ENCODE measurements at places on chromosomes 3 and 15.

DNA sequence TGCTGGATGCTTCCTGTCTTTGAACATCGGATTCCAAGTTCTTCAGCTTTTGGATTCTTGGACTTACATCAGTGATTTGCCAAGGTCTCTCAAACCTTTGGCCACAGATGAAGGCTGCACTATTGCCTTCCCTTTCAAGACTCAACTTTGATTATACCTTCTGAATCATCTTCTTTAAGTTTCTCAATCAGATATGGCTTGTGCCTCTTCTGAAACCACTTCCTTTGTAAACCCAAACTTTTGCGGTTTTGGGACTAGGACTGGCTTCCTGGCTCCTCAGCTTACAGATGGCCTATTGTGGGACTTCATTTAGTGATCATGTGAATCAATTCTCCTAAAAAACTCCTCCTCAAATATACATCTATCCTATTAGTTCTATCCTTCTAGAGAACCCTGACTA, 47.1 kb upstream of the CADPS start:
- DNase-seq = no peak

GRCh38 chr3:75978686-75979085, 193.3 kb upstream of the ZNF717 start:
- no peak for DNase-seq

GRCh38 chr15:76344893-76345582, 8.5 kb downstream of the ISL2 start:
- no peak for DNase-seq

DNA sequence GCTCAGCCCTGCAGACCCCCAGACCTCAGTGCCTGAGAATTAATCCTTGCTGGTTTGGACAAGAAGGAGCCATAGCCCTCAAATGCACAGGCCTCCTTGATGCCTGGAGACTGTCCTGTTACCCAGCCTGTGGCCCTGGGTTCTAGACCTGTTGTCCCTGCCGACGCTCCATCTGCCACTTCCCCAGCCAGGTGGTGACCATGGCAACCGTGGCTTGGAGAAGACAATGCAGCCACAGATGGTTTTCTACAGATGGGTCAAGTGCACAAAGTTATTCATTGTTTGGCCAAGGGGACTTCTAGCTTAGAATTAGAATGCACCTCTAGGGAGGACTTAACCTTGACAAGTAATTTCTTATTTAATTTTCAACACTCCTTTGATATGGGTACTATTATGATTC, 297.1 kb downstream of the UACA start:
- DNase-seq = no peak

- DNase-seq = no peak
Measured at GRCh38 chr3:61454801-61455200, 106.6 kb upstream of the PTPRG start.

- DNase-seq = no peak
Measured at GRCh38 chr15:53808058-53808706, 48.7 kb upstream of the WDR72 start.

DNA sequence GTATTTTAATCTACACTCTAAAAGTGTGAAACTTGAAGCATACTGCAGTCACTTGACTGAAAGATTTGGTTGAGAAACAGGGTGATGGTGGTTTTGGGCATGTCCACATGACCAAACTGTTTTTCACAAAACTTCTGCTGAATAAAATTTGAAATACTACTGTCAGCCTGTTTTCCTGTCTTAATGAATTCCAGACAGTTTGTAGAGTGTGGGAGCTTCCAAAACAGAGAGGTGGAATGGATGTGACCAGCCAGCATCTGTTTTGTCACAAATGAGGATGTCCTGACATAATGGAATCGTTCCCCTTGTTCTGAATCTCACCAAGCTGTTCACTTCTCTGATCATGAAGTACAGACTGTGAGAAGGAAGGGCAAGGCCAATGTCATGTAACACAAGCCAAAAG, 11.8 kb downstream of the MITF start:
- no peak for DNase-seq

- DNase-seq = no peak
Measured at GRCh38 chr3:163132111-163132510, 1635.5 kb downstream of the OTOL1 start.

DNA sequence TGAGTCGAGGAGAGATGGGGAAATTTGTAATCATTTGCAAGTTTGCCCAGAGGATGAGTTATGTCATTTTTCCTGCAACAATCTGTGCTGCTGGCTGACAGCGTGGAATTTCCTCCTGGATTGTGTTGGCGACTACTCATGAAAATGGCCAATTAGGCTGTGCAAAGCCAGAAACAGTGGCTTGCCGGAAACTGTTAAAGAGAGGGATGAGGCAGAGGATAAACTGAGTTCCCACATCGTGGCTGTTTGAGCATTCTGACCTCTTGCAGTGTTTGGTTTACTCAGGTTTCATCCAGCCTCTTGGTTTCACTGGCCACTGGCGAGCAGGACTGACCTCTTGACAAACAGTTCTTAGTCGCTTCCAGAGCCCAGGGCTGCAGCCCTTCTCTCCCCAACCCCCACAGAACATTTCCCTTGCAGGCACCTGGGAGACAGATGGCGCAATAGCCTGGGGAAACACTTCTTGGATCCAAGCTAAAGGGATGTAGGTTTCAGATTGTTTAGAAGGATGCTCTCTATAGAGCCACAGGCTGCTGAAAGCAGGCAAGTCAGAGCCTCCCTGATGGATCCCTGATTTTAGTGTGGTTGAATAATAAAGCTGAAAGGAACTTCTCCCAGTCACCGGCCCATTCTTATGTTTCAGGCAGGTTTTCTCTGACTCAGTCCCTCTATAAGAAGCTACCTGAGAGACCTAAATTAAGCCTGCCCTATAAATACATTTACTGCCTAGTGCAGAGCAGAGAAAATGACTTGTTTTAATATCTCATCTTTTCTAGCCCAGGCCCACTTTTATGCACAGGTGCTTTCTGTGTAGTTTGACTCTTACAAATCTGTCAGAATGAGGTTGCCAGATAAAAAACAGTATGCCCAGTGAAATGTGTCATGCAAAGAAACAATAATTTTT, 92.8 kb upstream of the UBE2E1 start:
- no peak for DNase-seq

GRCh38 chr15:55266547-55266946, 23.1 kb downstream of the RAB27A start:
- no peak for DNase-seq
